ENCODE measurements at places on chromosomes 3 and 15.

DNA sequence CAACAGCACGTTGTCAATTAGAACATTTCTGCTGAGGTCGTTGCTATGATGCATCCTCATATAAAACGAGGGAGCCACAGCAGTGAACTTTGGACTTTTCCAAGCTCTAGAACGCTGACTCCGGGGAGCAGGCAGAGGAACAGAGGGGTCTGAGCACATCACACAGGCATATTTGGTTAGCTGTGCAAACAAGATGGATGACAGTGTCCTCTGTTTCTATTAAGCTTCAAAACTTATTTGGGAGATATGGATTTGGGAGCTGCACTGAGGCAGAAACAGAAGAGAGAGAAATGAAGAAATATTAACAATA is 278.0 kb upstream of the TBL1XR1 start:
- no peak for DNase-seq

DNA sequence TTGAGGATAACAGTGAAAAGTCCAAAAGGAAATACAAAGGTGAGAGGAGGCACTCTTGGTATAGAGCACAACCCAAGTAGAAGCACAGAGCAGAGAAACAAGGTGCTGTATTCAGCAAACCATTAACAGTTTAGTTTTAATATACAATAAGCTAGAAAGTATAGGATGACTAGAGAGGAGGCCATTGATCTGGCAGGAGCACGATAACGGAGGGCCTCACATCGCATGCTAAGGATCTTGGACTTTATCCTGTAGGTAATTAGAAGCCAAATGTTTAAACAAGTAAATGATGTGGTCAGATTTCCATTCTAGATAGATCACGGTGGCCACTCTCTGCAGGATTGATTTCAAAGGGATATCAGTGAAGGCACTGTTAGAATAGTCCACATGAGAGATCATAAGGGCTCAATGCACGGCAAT is 935.0 kb downstream of the ROBO1 start:
- no peak for DNase-seq

GRCh38 chr3:63192248-63192647 is 85.9 kb upstream of the SYNPR start:
- no peak for DNase-seq

DNA sequence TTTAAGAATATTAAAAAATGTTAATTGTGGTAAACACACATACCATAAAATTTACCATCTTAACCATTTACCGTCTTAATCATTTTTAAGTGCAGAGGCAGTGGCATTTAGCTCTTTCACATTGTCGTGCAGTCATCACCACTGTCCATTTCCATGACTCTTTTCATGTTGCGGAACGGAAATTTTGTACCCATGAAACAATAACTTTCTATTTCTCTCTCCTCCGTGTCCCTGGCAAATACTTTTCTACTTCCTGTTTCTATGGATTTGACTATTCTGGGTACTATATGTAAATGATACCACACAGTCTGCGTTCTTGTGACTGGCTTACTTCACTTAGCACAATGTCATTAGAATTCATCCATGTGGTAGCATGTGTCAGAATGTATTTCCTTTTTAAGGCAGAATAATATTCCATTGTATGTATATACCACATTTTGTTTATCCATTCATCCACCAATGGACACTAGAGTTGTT is 27.9 kb downstream of the AKAP13 start:
- no peak for DNase-seq

GRCh38 chr15:64282701-64283100 is 73.3 kb downstream of the CSNK1G1 start:
- no peak for DNase-seq

GRCh38 chr3:194251891-194252560 is 99.1 kb downstream of the CPN2 start:
- DNase-seq, result no peak

- DNase-seq, result peak; percentile 25
These were observed at the start of gene NMNAT3 for GRCh38 chr3:139677388-139678155. Gene NMNAT3 (minus strand): TSS chr3:139677972. CDS start chr3:139627724, 50,248 bp downstream.

GRCh38 chr3:180059356-180059755 is 22.6 kb upstream of the PEX5L start:
- DNase-seq, result peak; percentile 1

GRCh38 chr15:70555713-70556112 is 207.6 kb downstream of the UACA start:
- DNase-seq, result no peak

DNA sequence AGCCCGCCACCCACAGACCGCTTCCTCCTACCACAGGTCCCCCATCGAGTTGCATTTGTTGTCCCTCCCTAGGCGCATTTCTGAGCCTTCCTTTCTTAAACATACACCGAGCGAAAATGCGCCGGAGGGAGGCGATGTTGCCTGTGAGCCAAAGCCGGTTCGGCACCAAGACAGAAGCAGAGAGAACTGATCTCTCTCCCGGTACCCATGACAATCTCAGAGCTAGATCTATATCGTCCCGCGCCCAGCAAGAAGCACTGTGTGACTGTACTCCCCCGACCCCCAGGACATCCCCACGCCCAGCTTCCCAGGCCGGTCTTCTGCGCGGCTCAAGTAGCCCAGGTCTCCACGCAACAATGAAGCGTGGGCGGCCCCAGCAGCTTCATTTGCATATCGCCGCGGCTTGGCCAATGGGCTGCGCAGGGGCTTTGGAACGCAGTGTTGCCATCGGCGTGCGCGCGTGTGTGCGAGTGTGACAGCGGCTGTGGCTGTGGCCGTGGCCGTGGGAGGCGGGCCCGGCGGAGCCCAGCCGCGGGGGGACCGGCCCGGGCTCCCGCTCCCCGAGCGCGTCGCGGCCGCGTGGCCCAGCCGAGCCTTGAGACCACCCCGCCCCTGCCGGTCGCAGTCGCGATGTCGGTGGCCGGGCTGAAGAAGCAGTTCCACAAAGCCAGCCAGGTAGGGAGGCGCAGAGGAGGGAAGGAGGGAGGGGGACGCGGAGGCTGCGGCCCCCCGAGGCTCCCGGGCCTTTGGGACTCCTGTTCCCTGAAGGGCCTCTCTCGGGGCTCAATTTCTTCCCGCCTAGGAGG is at the start of gene SH3GL3:
SH3GL3 (plus strand) TSS at position 438 of the 806 bp plus-strand sequence; CDS start at position 631, 193 bp downstream.
- peak; percentile 67 for DNase-seq

GRCh38 chr15:70714565-70714964 is 48.8 kb downstream of the UACA start:
- DNase-seq, result peak; percentile 56

GRCh38 chr3:117726776-117727175 is 1017.2 kb downstream of the TUSC7 start:
- DNase-seq, result no peak

DNA sequence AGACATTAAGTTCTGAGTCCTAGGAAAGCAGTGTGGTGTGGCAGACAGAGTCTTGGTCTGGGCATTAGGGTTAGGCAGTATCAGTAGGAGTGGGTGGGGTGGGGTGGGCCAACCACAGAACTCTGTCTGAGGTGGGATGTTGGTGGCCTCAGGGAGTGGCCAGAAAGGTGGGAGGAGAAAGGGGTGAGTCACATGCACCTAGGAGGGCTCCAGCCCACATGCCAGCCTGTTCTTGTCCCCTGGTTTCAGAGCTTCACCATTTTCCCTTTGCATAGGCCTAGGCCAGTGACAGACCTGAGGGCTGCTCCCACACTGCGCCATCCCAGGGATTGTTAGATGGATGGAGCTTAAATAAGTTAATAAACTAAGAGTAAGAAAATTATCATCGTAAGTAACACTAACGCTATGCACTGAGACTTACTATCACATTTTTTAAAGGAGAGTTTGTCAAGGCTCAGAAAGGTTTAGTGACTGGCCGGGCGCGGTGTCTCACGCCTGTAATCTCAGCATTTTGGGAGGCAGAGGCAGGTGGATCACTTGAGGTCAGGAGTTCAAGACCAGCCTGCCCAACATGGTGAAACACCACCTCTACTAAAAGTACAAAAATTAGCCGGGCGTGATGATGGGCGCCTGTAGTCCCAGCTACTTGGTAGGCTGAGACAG is 33.8 kb downstream of the DNASE1L3 start:
- no peak for DNase-seq

DNA sequence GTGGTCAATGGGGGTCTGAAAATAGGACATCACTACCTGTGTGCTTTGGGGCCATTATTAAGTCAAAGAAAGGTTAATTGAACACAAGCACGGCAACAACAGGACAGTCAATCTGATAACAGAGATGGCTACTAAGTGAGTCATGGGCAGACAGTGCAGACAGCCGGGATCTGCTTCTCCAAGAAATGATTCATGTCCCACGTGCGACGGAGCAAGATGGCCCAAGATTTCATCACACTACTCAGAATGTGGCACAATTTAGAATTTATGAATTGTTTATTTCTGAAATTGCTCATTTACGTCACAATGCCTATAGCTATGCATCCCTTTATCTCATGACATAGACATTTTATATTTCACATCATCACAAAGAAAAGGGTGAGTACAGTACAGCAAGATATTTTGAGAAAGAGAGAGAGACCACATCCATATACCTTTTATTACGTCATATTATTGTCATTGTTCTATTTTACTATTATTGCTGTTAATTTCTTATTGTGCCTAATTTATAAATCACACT is 770.6 kb upstream of the NR2F2 start:
- DNase-seq, result peak; percentile 91
